ENCODE measurements at places on chromosomes 16 and 17.

- DNase-seq, result no peak
Measured at GRCh38 chr17:81991684-81992305, 14.4 kb downstream of the ASPSCR1 start.

GRCh38 chr17:50527949-50528474 is 4.5 kb upstream of the EPN3 start:
- no peak for DNase-seq

DNA sequence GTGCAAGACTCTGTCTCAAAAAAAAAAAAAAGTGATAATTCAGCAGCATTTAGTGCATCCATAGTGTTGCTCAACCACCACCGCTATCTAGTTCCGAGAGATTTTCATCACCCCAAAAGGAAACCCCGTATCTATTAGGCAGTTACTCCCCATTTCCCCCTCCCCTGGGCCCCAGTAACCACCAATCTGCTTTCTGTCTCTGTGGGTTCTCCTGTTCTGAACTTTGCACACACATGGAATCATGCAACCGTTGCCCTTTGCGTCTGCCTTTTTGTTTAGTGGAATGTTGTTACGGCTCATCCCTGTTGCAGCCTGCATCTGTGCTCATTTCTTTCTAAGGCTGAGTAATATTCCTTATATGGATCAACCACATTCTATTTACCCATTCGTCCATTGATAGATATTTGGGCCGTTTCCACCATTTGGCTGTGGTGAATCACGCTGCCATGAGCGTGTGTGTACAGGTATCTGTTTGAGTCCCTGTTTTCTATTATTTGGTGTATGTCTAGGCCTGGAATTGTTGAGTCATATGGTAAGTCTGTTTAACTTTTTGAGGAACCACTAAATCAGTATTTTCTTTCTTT is 8.7 kb upstream of the SYNGR2 start:
- no peak for DNase-seq

DNA sequence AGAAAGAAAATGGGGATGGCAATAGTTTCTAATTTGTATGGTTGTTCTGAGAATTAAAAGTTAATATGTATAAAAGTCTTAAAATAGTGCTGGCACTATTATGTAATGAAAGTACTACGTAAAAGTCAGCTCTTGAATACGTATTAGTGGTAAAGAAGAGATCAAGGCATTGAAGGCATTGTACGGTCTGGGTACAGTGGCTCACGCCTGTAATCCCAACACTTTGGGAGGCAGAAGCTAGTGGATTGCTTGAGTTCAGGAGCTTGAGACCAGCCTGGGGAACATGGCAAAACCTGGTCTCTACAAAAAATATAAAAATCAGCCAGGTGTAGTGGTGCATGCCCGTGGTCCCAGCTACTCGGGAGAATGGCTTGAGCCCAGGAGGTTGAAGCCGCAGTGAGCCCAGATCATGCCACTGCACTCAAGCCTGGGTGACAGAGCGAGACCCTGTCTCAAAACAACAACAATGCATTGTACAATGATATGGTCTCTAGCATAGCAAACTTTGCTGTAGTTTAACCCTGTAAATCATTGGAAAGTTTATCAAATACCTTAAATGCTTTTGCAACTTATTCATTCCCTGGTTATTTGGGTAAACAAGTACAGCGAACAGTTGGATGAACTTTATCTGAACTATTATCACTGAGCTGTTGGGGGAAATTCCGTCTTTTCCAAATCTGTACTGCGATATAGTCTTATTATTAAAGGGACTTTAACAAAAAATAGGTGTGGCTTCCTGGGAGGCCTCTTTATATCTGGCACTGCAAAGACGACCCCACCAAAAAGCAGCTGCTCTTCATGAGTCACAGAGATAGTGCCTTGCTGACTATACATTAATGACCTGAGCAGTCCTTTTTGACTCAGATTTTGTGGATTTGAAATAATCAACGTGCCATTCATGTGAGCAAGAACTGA is 73.6 kb downstream of the GPRC5B start:
- DNase-seq, result no peak

DNA sequence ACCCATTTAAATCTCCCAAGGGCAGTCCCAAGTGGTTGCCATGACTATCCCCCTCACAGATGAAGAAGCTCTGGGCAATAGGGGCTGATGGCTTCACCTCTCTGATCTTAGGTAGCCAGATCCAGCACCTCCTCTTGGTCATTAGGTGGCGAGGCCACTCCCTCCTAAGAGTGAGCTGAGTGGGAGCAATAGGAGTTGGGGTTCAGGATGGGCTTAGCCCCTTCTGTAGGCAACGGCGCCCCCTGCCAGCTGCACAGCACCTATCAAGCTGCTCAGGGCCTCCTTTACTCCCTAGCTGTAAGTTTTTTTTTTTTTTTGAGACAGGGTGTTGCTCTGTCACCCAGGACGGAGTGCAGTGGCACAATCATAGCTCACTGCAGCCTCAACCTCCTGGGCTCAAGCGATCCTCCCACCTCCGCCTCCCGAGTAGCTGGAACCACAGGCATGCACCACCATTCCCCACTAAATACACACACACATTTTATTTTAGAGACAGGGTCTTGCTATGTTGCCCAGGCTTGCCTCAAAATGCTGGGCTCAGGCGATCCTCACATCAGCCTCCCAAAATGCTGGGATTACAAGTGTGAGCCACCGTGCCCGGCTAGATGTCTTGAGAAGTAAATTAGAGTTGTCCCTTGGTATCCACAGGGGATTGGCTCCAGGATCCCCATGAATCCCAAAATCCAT is 3.5 kb upstream of the RRAD start:
- no peak for DNase-seq

- no peak for DNase-seq
Measured at GRCh38 chr17:44901411-44901921, 2.2 kb upstream of the EFTUD2 start.
